ENCODE measurements at places on chromosomes 6 and 20.

DNA sequence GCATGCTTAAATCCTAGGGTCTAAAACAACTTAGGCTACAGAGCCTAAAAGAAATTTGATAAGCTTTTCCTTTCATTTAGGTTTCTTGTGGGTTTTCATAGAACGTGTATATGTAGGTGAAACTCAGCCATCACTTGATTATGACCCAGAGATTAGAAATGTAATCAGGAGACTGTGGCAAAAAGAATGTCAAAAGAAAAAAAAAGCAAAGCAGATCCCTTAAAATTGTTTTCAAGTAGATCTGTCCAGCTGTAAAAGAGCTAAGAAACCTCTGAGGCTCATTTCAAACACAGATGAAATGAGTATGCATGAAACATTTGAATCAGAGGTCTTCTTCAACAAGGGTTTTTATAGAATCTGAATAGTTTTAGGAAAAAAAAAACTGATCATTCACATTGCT lies 341.3 kb upstream of the PRDM1 start:
- H3K4me1 ChIP-seq: 0 out of 2 replicates have a peak, but pooled peaks cover 5% of the 10 kb centered on the region
- H3K36me3 ChIP-seq: no peaks in the 10 kb centered on the region
- H3K4me3 ChIP-seq: no peak overlapping the region
- H3K27ac ChIP-seq: no peak overlapping the region

DNA sequence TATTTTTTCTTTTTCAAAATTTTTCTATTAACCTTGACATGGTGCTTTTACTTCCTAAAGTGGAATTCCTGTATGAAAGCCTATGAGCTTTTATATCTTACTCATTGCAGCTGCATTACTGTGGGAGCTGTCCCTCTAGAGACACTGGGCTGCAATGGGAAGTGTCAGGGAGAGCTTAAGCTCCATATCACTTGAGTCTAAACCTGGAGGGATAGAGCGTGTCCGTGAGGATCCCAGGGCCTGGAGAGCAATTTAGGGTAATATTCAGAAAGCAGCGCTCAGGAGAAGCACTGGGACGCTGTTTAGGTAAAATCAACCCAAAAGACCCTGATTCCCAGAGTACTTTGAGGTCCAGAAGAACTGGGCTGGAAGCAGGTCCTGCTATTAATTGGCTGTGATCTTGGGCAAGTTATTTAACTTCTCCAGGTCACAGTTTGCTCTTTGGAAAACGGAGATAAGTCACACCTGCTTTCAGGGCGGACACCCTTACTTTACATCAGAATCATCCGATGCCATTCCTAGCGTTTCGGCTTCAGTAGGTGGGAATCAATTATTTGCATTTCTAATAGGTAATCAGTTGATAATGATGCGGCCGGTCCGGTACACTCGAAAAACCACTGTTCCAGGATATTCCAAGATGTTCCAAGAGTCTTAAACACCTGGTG lies 628 bp upstream of the ERGIC3 start:
- no peaks in the 10 kb centered on the region for H3K36me3 ChIP-seq
- peak overlapping the region; percentile 90 for H3K4me3 ChIP-seq
- DNase-seq: no peak
- H3K27ac ChIP-seq: no peak overlapping the region
- peaks cover 4% of the 10 kb centered on the region for H3K4me1 ChIP-seq

GRCh38 chr6:90835596-90836212 lies 248.8 kb upstream of the MAP3K7 start:
- H3K4me3 ChIP-seq: no peak overlapping the region
- DNase-seq: no peak
- H3K27me3 ChIP-seq: no peaks in the 10 kb centered on the region
- H3K36me3 ChIP-seq: no peaks in the 10 kb centered on the region
- H3K27ac ChIP-seq: no peak overlapping the region
- H3K4me1 ChIP-seq: no peaks in the 10 kb centered on the region

DNA sequence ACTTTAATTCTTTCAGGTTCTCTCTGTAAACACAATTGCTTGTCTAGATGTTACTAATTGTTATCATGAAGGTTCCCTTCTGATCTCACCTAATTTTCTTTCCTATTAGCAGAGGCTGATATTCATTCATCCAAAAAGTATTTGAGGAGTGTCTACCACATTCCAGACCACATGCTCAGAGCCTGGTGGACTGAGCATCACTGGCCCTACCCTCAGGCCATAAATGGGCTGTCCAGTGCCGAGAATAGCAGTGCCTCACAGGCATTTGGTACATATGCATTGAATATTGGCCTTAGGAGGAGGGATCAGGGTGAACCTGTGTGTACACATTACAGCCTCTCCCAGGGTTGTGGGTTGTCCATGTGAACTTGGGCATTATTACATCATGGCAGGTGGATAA lies 40.4 kb upstream of the PRELID3B start:
- no peak for DNase-seq
- H3K4me1 ChIP-seq: no peaks in the 10 kb centered on the region
- no peak overlapping the region for H3K27ac ChIP-seq
- no peak overlapping the region for H3K4me3 ChIP-seq

GRCh38 chr6:157433678-157434081 lies 52.7 kb downstream of the ZDHHC14 start:
- no peak overlapping the region for H3K4me3 ChIP-seq
- H3K4me1 ChIP-seq: no peaks in the 10 kb centered on the region
- DNase-seq: no peak
- no peaks in the 10 kb centered on the region for H3K27me3 ChIP-seq
- H3K27ac ChIP-seq: no peak overlapping the region

DNA sequence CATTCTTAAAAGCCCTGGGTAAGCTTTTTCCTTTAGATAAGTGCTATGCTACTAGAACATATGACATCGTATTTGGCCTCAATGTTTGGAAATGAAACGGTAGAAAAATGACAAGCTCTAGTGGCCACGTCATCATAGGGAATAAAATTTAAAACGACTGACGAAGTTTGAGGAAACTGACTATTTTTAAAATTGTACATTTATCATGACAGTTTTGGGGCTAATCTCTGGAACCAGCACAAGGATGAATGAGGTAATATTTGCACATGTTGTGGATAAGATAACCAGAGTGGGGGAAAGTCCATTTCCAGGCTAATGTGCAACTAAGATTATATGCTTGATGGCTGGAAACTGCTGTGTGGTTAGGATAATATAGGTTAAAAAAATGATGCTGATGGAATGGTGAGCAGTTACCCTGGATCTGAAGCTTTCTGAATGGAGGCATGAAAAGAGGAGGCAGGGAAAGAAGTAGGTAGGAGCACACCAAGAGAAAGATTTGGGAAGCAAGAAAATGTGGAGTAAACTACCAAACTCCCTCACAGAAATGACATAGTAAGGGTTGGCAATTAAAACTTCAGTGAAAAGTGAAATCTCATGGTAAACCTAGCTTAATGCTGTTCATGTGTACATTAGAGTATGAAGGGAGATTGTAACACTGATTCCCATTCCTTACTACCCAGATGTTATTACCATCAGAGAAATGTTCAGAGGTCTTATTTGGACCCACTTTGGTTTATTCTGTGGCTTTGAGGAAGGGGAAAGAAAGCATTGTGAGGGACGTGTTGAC lies 42.7 kb upstream of the CEP162 start:
- no peaks in the 10 kb centered on the region for H3K36me3 ChIP-seq
- no peak for DNase-seq
- no peaks in the 10 kb centered on the region for H3K27me3 ChIP-seq
- no peaks in the 10 kb centered on the region for H3K4me1 ChIP-seq

- no peaks in the 10 kb centered on the region for H3K4me1 ChIP-seq
- no peaks in the 10 kb centered on the region for H3K36me3 ChIP-seq
- H3K27me3 ChIP-seq: no peaks in the 10 kb centered on the region
- no peak for DNase-seq
- H3K27ac ChIP-seq: no peak overlapping the region
Observed at GRCh38 chr6:160101277-160102205, 20.1 kb upstream of the SLC22A1 start.

DNA sequence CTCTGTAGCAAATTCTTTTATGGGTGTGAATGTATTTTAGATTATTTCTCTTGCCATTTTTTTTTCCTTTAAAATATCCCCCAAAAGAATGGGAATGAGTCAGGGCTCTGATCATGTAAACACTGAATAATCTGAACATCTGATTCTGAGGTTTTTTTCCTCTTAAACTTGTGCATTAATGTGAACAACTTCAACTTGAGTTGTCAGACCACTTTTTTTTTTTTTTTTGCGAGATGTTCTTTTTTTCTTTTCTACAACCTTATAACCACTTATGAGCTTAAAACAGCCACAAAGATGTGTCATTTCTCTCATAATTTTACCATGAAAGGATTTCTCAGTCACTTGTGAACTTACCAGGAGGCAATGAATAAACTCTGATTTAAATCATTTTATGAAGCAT lies 85.3 kb downstream of the TBC1D7 start:
- no peaks in the 10 kb centered on the region for H3K36me3 ChIP-seq
- no peak for DNase-seq
- H3K27me3 ChIP-seq: no peaks in the 10 kb centered on the region
- no peaks in the 10 kb centered on the region for H3K4me1 ChIP-seq
- no peak overlapping the region for H3K4me3 ChIP-seq

GRCh38 chr6:121321282-121321681 lies 13.0 kb downstream of the TBC1D32 start:
- H3K27ac ChIP-seq: no peak overlapping the region
- no peak for DNase-seq
- H3K4me3 ChIP-seq: no peak overlapping the region

DNA sequence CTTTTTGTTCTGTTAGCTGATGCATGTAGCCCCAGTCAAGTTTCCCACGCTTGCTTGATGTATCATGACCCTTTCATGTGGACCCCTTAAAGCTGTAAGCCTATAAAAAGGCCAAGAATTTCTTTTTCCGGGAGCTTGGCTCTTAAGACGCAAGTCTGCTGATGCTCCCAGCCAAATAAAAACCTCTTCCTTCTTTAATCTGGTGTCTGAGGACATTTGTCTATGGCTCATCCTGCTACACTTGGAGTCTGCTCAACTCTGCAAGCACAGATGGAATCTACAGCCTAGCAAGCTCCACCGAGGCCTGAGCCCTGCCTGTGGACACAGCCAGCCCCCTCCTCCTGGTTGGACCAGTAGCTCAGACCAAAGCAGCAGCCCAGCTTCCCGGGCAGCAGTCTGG lies 3.4 kb downstream of the CST2 start:
- no peaks in the 10 kb centered on the region for H3K27me3 ChIP-seq
- H3K4me1 ChIP-seq: no peaks in the 10 kb centered on the region
- no peaks in the 10 kb centered on the region for H3K36me3 ChIP-seq
- H3K4me3 ChIP-seq: no peak overlapping the region

Measured in MM.1S (cell line).